Activated T-helper 2 cell treated with anti-CD3 and anti-CD28 coated beads, Interferon-gamma antibody, Interleukin-2, Interleukin-4, amounts not matched to agents 10 μg/mL and 5 μg/mL and 100 μg/mL, durations not matched to agents 14 hours and 24 hours and 36 hours (primary cell): ENCODE measurements at places on chromosomes 13 and 19.

GRCh38 chr13:34521171-34521570, 420.9 kb upstream of the NBEA start:
- DNase-seq: no peak

DNA sequence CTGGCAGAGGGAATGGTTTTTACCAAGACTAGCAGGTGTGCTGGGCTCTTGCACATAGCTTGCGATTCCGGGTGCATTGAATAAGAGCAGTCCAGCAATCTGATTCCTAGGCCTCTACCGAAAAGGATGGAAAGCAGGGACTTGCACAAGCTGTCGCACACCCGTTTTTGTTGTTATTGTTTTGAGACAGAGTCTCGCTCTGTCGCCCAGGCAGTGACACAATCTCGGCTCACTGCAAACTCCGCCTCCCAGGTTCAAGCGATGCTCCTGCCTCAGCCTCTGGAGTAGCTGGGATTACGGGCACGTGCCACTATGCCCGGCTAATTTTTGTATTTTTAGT, 5.5 kb downstream of the EBI3 start:
- no peak for DNase-seq

DNA sequence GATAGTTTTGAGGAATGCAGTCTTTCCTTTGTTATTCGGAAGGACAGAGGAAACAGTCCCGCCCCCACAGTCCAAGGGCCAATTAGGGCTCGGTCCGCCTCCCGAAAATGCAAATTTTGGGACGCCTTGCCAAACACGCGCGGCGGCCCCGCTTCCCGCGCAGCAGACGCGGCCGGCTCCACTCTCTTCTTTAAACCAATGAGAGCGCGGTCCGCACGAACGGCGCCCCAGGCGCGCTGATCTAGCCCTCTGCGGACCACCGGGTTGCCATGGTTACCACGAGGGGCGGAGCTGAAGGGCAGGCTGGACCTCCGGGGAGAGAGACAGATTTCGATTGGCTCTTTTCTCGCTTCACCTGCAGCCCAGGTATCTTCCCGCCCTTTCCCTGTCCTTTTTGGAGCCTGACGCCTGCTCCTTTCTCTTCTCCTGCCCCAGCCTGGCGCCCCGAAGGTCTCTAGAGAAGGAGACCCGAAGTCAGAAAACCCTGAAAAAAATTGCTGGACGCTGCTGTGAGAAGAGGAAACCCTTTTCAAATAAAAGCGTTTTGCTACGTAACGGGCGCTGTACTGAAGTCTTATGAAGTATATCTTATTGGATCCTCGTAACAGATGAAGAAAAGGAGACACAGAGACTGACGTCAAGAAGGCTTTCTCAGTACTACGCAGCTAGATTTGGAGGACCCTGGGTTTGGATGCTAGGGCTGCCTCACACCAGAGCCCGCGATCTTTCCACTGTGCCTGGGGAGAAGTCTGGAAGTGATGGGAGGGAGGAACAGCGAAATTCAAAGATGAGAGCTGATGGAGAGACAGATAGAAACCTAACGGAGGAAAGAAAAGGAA, 2.0 kb downstream of the PTH2 start:
- DNase-seq: peak; percentile 48

DNA sequence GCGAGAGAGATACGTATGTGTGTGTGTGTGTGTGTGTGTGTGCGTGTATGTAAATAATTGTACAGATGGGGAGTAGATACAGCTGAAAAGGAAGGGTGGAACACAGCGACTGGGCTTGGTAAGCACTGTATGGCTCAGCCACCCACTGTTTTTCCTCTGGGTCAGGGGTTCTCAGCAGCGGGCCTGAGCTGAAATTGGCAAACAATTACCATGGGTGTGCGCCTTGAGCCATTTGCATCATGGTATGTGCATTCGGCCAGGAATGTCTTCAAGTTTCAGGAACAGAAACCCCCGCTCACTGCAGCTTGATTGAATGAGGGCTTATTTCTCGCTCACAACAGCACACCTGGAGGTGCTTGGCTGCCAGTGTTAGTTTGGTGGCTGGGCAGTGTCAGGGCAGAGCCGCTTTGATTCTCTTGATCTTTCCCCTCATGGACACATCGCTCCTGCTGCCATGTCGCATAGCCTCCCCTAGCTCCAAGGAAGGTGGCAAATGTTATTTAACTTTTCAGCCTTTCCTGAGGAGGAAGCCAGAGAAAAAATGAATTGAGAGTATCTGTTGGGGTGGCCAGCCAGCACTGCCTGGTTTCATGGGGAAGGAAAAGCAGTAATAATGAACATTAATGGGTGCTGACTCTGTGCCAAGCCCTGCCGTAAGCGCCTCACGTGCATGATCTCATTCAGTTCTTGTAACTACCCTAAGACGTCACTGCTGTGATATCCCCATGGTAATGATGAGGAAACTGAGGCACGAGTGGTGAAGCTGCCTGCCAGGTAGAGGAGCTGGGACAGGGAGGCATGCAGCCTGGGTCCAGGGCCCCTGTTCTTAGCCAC, 126.9 kb downstream of the SIPA1L3 start:
- no peak for DNase-seq

DNA sequence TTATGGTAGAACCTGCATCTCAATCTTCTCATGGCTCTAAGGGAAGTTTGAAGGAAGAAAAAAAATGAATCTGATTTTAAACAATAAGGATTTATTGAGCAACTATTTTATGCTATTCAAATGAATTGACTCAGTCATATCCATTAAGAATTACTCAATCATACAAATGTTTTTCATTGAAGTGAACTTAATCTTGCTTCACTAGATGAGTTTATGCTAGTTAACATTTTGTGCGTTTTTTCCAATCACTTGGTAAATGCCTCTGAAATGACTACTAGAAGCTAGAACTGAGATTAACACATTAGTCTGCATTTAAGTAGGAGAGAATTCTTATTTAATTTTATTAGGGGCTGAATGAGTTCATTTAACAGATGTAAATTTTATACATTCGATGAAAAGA, 25.2 kb downstream of the RXFP2 start:
- no peak for DNase-seq

GRCh38 chr13:30442926-30443325, 20.6 kb downstream of the UBE2L5 start:
- no peak for DNase-seq

GRCh38 chr13:113083402-113084061, 22.1 kb upstream of the F7 start:
- no peak for DNase-seq

GRCh38 chr13:30726192-30726591, 9.2 kb upstream of the ALOX5AP start:
- DNase-seq: no peak

- no peak for DNase-seq
Measured at GRCh38 chr19:10043286-10043927, 30.1 kb downstream of the RDH8 start.

- DNase-seq: no peak
Measured at GRCh38 chr13:29937841-29938240, 87.4 kb upstream of the UBL3 start.

DNA sequence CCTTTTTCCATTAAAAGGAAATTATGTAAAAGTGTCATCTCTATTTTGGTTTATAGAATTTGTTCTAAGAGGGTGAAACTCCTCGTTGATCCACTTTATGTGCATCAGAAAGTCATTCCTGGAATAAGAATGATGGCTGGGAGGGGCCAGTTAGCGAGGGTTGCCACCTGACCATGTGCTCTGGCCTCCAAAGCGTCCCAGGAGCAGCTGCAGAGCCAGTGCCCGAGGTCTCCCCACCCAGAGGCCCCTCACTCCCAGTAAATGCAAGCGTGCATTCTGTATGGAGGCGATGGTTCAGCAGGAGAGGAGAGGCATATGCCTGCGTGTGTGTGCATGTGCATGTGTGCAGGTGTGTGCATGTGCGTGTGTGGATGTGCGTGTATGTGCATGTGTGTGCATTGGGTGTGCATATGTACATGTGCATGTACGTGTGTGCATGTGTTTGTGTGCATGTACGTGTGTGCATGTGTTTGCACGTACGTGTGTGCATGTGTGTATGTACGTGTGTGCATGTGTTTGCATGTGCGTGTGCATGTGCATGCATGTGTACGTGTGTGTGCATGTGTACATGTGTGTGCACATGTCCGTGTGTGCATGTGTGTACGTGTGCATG, 345.8 kb downstream of the TEX29 start:
- no peak for DNase-seq

- DNase-seq: no peak
Measured at GRCh38 chr13:34458756-34459715, 483.0 kb upstream of the NBEA start.
